ENCODE measurements at places on chromosomes 16 and 17.

DNA sequence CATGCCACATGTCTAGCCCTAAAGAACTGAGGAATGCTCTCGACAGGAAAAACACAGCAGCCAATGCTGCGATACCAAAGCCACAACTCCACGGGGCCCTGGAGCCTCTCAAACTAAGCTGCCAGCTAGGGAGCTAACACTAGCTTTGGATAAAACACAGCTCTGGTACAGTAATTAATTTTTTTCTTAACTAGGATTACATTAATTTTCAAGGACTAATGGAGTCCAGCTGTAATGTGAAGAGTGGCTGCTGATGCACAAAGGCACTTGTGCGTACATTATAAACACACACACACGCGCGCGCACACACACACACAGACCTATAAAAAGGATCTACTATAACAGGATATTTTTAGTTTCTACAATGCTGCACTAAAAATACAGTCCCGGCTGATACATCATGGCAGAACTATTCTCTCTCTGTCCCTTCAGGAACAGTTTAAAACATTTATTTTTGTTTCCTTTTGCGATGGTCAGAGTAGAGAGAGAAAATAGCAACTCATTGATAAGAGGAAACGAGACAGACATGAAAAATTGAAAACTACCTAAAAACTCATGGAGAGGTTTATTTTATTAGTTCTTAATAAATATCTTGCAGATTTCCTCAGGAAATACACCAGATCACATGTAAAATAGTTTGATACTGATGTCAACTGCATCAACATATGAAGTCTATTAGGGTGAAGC is 88.5 kb downstream of the SMG6 start:
- DNase-seq, result no peak

GRCh38 chr17:4908301-4908700 is 5.4 kb upstream of the CHRNE start:
- DNase-seq, result no peak

DNA sequence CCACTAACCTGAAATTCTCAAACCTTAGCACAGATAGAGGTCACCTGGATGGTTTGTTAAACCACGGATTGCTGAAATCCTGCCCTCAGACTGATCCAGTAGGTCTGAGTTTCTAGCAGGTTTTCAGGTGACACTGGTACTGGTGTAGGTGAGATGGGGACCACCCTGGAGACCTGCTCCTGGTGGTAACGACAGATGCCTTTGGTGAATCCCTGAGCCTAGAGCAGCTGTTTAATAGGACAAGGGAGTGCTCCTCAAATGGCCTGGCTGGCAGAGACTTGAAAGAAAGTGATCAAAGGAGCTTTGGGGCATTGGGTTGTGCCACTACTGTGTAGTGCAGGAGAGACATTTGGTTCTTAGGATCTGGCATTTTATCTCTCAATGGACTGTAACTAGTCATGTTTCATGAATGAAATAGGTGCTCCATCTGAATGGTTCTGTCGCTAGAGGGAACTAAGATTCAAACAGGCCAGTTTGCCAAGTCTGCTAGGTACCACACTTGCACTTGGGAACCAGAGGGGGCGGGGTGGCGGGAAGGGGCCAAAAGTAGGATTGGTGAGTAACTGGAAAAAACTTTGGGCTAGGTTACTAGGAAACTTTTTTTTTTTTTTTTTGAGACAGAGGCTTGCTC is 2.9 kb upstream of the IFI35 start:
- DNase-seq, result no peak

- DNase-seq, result no peak
Observed at GRCh38 chr16:54687043-54687899, 243.4 kb upstream of the IRX5 start.

DNA sequence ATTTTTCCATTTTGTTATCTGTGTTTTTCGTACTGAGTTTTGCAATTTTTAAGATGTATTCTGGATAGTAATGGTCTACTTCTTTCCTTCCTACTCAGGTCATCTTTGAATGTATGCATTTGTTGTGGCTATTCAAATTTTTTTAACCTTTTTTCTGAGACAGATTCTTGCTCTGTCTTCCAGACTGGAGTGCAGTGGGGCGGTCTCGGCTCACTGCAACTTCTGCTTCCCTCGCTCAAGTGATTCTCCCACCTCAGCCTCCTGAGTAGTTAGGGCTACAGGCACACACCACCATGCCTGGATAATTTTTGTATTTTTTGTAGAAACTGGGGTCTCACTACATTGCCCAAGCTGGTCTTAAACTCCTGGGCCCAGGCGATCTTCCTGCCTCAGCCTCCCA is 33.6 kb downstream of the VPS35L start:
- no peak for DNase-seq

GRCh38 chr16:314795-315299 is 31.9 kb downstream of the PDIA2 start:
- DNase-seq, result no peak

DNA sequence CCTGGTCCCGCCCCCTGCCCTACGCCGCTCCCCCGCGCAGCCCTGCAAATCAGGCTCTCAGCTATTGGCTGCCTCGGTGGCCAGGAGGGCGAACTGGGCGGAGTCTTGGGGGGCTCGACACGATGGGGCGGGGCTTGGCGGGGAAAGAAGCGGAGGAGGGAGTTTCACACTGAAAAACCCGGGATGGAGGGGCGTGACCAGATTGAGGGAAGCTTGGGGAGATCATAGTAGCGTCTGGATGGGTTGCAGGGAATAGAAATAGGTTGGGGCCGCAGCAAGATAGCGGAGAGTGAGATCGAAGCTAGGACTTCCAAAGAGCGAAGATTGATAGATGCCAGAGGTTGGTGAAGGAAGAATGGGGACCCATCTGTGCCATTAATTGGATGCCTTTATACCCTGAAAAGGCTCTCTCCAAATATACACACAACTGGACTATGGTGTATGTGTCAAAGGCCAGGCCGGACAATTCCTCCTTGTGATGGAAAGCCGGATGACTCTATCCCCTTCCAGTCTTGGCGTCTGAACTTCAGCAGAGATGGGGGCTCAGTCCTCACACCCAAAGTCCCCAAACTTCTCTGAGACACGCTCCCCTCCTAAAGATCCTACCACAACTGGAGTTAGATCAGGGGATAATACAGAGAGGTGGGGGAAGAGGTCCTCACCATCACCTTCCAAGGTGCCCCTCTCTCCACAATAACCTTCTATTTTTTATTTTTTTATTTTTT is 376 bp upstream of the STAC2 start:
- DNase-seq, result no peak

GRCh38 chr17:32157225-32157624 is 14.9 kb downstream of the RHOT1 start:
- DNase-seq, result no peak

DNA sequence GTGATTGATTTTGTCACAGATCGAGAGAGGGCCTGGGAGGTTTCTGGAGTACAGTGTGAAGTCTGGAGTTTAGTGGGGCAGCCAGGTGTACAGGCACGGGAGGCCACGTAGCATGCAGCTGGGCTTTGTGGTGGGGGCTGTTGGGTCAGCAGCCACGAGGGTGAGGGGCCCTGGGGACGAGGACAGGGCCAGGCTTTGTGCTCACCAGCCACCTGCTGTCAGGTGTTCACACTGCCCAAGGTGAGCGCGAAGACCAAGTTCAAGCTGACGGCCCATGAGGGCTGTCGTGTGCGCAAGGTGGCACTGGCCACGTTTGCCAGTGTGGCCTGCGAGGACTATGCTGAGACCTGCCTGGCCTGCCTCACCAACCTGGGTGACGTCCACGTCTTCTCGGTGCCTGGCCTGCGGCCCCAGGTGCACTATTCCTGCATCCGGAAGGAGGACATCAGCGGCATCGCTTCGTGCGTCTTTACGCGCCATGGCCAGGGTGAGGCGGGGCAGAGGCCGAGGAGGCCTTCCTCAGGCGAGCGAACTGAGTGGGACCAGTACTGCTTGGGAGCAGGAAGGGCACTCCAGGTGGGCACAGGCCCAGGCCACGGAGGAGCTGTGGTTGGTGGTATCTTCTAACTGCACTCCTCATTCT is 15.9 kb downstream of the LLGL1 start:
- DNase-seq, result no peak

DNA sequence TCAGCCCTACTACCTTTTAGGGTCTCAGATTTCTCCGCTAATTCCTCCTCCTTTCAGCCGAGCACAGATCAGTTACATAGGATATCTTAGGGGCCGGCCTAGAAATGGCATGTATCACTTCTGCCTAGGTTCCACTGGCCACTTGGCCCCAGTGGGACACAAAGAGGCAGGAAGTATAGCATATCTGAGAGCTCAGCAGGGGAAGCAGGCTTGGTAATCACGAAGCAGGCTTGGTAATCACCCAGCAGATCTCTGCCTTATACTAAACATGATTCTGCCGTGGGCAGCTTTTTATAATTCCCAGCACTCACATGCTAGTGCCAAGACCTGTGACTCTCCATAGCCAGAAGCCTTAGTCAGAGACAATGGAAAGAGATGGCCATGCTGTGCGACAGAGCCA is 59.6 kb upstream of the CACNG5 start:
- no peak for DNase-seq

- DNase-seq, result no peak
Observed at GRCh38 chr17:81925860-81926450, 1.6 kb downstream of the MAFG start.

GRCh38 chr17:14300575-14301278 is at the start of gene HS3ST3B1:
Gene HS3ST3B1, plus strand, starts transcription at chr17:14301081. Its CDS starts 438 bp downstream, at chr17:14301519.
- peak; percentile 99 for DNase-seq

DNA sequence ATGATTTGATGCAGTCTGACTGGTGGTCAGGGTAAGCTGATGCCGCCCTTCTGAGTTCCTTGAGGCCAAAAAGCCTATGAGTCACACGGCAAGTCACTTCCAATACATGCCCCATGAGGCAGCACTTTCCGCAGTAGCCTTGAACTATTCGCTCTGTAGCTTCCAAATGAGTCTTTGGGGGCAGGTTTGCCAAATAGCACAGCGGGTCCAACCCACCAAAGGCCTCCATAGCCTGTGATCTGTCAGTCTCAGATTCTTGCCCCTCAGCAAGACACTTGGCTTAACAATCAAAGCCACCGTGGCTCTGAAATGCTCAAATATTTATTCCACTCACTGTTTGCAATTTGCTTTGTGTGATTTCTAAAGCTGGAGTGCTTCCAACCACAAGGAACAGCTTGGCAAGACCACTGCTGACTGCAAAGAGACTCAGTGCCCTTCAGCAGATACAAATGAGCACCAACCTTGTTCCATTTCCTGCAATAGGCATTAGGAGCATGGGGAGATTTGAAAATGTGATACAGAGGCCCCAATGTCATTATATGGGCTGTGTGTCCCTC is 45.4 kb downstream of the CLEC19A start:
- DNase-seq, result no peak

GRCh38 chr16:53872248-53873221 is 168.6 kb downstream of the FTO start:
- no peak for DNase-seq

GRCh38 chr17:82502207-82502606 is 17.3 kb upstream of the FOXK2 start:
- no peak for DNase-seq

- DNase-seq, result no peak
Observed at GRCh38 chr17:50146927-50147665, 3.4 kb downstream of the PPP1R9B start.

- no peak for DNase-seq
Observed at GRCh38 chr17:68595986-68596385, 5.2 kb downstream of the FAM20A start.

DNA sequence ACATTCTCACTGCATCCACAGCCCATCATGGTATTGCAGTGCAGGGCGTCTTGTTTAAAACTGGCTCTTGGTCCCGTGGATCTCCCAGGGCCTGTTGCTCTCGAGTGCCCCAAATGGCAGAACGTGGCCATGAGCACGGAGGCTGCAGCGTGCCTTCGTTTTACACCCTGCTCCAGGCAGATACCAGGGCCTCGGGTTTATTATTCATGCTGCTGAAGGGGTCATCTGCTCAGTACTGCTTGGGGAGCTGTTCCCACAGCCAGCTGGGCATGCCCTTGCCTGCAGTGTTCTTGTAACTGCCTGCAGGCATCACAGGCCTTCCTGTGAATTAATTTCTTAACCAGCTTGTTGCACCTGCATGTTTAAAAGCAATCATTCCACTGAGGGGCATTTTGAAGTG is 129.7 kb upstream of the CHMP6 start:
- peak; percentile 28 for DNase-seq

DNA sequence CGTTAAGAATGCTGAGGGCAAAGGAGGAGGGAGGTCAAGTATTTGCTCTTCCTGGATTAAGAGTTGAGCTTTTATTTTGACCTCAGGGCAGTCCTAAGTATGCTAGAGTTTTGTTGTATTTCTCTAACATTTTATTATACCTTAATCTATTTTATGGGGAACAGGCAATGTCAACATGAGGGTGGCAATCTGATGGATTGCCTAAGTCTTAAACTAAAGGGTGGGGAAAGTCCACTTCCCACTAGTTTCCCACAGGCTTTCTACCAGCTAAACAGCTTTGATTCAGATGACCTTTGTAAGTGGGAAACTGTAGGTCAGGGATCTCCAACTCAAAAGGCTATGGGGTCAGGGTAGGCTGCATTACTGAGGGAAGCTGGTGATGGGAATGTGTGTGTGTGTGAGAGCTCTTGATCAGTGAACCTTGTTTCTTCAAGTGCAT is 24.9 kb downstream of the HSD17B2 start:
- DNase-seq, result no peak

DNA sequence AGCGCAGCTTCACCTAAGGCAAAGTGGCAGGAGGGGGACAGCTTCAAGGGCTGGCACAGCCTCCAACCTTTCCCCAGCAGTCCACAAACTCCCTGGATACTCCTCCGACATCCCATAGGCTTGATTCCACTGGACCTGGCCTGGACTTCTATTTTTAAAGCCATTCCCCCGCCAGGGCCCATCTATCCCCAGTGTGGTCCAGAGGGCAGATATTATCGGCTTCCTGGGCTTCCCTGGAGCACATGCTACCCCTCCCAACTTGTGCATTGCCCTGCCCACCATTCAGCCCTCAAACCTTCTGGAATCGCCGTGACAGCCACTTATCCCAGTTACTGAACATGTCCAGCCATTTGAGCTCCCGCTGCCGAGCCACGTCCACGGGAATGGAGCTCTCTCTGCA is 5.1 kb downstream of the TBC1D10B start:
- no peak for DNase-seq

DNA sequence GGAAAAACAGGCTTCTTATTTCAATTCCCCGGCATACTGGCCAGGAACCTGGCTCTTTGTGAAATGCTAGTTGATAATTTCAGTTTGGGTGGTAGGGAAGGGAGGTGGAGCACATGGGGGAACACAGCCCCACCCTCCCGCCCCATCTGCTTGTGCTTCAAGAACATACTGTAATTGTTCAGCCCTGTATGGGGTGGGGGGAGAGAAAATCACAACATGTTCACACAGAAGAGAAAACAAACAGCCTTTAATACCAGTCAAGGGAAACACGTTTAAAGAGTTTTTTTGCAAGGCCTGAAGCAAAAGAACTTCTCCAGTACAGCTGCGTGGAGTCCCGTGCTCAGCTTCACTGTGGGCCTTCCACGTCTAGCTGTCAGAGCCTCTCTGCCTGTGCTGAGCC is 59.7 kb downstream of the SHISA6 start:
- no peak for DNase-seq

GRCh38 chr17:80195671-80196529 is 24.2 kb downstream of the SGSH start:
- DNase-seq, result peak; percentile 50

Data from T-helper 1 cell (primary cell).